Nephron progenitor cell (in vitro differentiated cells): ENCODE measurements at places on chromosomes 4 and X.

GRCh38 chr4:2077537-2078460, 18.7 kb downstream of the NAT8L start:
- DNase-seq, result no peak

DNA sequence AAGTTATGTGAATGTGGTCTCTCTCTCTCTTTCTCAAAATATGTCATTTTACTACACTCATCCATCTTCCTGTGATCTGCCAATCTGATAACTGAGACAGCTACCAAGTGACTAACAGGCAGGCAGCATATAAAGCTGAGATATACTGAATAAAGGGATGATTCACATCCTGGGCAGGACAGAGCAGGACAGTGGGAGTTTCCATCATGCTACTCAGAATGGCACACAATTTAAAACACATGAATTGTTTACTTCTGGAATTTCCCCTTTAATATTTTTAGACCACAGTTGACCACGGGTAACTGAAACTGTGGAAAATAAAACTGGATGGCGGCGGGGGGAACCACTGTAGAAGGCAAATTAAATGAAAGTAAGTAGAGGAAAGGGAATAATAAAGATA, 58.6 kb upstream of the DCTD start:
- no peak for DNase-seq

- DNase-seq, result no peak
Observed at GRCh38 chr4:42360256-42360669, 37.0 kb upstream of the SHISA3 start.

DNA sequence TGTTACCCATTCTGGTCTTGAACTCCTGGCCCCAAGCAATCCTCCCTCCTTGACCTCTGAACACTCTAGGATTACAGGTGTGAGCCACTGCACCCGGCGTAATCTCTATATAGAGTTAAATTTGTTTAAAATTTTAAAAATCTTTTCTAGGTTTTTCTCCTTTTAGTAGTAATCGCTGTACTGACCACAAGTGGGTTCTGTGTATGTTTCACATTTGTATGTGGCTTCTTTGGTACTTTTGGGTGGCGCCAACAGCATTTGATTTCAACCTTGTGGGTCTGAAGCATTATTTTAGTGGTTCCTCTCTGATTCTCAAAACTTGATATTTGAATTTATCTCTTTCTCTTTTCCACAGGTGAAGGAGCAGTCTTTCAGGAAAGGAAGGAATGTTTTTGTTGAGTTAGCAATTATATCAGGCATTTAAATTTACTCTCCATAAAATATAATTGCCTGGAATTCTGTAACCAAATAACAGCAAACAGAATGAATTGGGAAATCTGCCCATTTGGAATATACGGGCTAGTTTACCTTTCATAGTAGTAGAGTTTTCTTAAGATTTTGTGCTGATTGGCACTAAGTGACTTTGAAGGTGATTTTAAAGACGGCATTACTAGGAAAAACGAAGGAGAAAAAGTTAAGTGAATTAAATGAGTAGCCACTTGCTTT, 29.5 kb downstream of the ARHGAP10 start:
- DNase-seq, result no peak

GRCh38 chr4:54090804-54091623, 8.9 kb upstream of the GSX2 start:
- peak; percentile 60 for DNase-seq

GRCh38 chrX:9456250-9457074, 8.4 kb upstream of the TBL1X start:
- DNase-seq, result no peak

- no peak for DNase-seq
Observed at GRCh38 chrX:131840799-131841495, 182.2 kb upstream of the STK26 start.

DNA sequence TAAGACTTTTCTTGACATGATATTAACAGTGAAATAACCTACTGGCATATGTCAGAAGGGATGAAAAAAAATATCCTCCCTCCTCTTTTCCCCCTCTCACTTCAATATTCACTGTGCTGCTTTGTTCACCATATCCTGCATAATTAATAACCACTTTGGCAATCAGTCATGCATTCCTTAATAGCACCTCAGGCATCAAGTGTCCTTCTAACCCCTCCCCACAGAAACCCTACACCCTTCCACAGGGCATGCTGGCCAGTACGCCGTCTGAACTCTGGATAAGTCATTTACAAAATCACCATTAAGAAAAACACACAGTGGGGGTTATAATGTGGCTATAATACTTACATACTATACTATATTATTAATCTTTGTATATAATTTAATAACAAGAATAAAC, 165.9 kb downstream of the PDGFC start:
- DNase-seq, result peak; percentile 41

DNA sequence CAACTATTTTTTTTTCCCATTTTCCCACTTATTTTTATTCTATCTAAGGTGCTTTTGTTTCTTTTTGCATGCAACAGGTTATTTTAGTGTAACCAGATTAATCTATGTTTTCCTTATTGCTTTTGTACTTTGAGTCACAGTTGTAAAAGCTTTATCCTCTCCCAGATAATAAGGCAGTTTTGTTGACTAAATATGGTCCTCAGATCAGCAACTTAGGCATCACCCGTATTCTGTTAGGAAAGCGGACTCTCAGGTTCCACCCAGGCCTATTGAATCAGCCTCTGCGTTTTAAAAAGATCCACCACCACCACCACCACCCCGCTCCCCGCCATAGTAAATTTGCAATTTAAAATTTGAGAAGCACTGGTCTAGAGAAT, 58.6 kb upstream of the USP9X start:
- no peak for DNase-seq

- no peak for DNase-seq
Observed at GRCh38 chr4:127917151-127917550, 36.5 kb downstream of the PLK4 start.

DNA sequence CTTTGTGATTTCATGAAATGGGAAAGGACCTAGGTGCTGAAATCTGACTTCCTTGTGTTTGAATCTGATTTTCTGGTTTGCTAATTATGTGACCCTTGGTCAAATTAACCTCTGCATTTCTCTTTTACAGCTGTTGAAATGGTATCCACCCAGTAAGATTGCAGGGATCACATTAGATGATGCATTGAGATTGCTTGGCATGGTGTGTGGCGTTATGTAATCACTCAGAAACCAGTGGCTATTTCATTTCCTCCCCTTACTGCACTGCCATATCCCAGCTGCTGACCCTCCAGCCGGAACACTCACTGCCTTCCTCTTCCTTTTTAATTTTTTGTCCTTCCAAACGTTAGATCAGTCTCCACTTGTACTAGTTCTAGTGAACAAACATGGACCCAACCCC, 79.0 kb downstream of the KLHL8 start:
- DNase-seq, result no peak

DNA sequence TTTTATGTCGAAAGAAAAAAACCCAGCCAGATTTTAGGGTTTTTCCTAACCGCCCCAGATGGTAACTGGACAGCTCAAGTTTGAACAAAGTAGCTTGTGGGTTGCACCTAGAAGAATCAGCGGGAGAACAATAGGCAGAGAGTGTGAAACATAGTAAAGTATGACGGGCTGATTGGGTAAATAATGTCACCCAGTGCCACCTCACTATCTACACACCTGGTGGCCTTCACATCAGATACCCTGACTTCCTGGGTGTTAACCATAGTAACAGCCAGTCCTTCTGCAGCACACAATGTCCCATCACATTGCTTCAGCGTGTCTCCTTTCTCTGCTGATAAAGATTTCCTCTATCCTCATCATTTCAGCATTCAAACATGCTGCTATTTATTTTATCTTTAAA, 159.1 kb upstream of the HS3ST1 start:
- no peak for DNase-seq

DNA sequence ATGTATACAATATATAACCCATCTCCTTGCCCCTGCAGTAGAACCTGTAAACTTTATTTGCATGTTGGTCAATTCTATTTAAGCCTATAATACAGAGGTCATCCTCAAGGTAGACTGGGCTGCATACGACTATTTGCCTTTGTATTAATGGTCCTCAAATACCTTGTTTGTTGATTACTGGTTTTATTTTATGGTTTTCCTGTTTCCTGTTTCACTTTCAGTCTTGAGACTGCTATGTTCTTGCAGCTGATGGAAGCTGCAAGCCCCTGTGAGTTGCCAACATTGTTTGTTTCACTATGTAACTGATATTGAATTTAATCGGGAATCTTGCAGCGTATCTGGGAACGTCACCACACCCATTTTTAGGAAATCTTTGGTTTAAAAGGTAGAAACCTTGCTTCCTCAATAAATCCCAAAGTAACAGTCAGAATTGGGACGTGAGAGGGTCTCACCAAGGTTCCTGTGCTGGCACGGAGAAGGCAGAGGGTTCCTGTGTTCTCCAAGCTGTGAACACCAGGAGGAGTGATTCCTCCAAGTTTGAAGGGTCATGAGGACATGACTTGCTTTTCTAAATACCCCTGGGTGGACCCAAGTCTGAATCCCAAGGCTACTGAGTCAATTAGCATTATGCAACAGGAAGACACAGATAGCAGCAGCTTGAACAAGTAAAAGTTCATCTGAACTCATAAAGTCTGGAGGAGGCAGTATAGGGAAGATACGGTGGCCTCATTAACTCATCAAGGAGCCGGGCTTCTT, 110.6 kb upstream of the PNPLA4 start:
- no peak for DNase-seq

GRCh38 chr4:54754394-54754793, 96.6 kb downstream of the KIT start:
- DNase-seq, result no peak

DNA sequence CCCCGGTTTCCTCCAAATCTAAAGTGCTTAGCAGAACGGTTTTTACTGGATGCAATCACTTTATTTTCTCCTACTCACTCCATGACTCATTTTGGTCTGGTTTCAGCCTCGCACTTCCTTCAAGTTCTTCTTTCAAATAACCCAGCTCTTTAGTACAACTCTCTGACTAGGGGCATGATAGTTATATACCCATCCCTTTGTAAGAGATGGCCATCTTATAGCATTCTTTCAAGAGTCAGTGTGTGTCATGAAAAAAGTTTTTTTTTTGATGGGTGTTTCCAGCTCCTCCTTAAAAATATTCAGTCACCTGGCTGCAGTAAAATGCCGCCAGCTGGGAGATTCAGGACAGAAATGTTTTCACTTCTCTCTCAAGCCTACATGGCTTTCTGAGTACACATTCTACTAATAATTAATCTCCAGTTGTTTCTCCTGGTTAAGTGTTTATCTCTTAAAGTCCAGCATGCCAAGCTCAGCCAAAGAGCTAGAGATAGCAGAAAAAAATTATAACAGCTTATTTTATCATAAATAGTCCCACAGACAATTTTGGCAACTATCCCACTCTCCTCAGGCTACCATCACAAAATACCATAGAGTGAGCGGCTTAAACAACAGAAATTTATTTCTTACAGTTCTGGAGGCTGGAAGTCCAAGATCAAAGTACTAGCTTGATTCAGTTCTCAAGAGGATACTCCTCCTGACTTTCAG, 139.3 kb downstream of the GASK1B start:
- DNase-seq, result no peak

DNA sequence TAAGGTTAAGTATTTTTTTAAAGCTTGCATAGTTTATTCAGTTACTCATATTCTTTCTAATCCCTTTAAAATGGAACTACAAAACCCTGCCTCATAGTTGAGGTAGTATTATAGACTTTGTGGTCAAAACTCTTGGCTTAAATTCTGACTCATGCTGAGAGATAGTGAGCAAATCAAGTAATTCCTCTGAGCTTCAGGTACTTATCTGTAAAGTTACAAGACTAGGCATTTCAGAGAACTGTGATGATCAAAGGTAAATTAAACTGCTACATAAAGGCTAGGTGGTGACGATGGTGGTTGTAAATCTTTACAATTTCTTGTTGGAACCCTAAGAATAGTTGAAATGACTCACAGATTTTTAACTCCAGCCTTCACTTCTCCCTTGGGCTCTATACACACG, 3.2 kb upstream of the CLOCK start:
- DNase-seq, result no peak

DNA sequence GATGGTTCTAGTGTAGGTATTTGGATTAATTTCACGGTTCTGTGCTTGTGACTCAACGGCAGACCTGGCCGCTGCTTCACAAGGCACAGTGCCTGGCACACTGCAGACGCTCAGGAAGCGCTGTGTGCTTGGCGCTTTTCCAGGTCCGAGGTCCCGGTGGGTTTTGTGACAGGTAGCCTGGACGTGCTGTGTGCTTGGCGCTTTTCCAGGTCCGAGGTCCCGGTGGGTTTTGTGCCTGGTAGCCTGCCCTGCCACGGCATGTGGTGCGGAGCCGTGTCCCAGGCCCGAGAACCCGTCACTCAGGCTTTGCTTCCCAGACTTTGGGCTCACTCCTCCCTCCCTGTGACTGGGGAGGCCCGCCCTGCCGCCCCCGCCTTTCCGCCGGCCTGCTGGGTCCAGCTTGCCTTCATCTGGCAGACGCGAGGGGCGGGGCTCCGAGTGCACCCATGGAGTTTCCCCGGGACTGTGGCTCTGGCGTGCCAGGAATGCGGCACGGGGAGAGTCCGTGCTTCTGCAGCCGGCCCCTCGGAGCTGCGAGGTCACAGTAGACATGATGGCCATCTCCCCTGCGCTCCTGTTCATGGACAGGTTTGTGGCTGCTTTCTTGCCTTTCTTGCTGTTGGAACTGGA, 44.2 kb downstream of the TBC1D14 start:
- peak; percentile 74 for DNase-seq

DNA sequence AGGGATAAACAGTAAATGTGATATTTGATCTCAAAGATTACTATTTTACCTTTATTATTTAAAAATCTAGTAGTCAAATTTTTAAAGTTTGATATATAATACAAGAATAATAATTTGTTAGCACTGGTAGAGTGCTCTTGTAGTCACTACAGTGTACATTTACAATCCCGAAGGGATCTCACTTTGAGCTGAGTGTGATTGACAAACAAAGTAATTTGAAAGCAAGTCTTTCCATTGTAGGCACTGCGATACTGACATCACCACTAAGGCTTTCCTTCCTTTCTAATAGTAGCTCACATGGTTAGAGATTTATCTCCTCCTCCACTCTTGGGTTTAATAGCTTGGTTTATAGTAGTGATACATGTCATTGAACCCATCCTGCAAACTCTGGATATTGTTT, 280.6 kb downstream of the PARM1 start:
- DNase-seq, result no peak

DNA sequence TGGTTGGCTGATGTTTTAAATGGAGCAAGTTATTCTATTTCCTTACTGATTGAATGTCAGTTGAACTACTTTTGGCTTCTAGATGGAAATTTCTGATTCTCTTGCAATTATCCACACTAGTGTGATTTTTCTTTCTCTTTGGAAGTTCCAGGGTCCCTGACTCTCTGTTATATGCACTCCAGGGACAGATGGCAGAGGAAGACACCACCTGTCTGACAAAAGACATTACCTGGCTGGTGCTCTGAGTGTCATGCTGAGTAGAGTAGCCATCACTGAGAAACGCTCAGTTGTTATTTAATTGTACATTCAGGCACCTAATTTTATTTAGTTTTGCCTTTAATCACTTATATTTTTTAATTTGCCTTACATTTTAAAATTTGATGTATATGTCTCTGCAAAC, 105.4 kb upstream of the TLL1 start:
- no peak for DNase-seq

GRCh38 chr4:157421365-157421764, 200.8 kb downstream of the GRIA2 start:
- no peak for DNase-seq
